ENCODE measurements at places on chromosomes 6 and 20.
A peak's percentile ranks its signal among the peaks of the same experiment; 100 is the strongest.

- no peak for DNase-seq
Observed at GRCh38 chr6:33418690-33419291, 884 bp upstream of the CUTA start.

GRCh38 chr6:13156381-13156780 is 172.0 kb downstream of the TBC1D7 start:
- no peak for DNase-seq

DNA sequence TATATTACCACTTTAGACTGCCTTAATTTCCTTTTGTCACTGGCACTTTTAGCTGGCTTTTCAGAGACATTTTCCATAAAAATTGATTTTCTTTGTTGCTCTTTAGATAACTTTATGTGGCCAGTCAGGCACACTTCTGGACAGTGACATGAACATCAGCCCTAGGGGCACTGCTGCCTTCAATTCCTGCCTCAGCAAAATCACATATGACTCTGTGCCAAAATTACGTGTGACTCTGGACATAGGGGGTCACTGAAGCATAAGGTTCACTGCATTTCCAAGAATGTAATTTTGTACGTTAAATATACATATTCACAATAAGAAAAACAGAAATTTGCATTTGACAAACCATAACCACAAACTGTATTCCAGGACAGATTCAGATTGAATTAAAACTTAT is 66.5 kb downstream of the ESF1 start:
- DNase-seq = no peak

DNA sequence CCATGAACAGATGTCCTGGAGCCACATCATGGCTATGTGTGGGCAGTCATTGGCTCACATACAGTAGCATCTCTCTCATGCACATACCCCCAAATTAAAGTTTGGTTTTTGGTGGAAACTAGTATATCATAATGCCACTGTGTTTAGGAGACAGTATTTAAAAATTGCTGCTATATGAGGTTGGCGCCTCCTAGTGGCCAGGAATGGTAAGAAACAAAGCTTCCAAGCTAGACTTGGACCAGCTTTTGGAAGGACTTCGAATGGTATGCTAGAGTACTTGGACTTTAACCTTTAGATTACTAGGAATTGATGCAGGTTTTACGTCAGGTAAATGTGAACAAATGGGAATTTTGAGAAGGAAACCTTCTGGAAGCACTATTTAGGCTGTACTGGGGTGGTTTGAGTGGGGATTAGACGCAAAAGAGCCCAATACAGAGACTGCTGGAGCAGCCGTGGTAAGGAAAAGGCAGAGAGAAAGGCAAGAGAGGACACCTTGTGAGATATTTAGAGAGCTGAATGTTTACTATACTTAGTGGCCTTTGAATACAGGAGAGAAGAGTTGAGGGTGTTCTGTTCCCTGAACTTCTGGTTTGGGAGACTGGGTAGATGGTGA is 23.8 kb downstream of the PRSS35 start:
- DNase-seq = no peak

- no peak for DNase-seq
Observed at GRCh38 chr6:88609983-88610382, 353.4 kb downstream of the RNGTT start.

- DNase-seq = no peak
Observed at GRCh38 chr20:38303908-38304379, at the start of gene BPI. TSS of gene BPI (plus strand) at chr20:38304156. CDS start at chr20:38304224, 68 bp downstream.

DNA sequence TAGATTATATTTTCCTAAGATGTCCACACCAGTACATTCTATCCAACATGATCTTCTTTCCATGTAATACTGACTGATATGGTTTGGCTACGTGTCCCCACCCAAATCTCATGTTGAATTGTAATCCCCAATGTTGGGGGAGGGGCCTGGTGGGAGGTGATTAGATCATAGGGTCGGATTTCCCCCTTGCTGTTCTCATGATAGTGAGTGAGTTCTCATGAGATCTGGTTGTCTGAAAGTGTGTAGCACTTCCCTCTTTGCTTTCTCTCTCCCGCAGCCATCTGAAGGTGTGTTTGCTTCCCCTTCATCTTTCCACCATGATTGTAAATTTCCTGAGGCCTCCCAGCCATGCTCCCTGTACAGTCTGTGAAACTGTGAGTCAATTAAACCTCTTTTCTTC is 12.2 kb upstream of the HBS1L start:
- no peak for DNase-seq

DNA sequence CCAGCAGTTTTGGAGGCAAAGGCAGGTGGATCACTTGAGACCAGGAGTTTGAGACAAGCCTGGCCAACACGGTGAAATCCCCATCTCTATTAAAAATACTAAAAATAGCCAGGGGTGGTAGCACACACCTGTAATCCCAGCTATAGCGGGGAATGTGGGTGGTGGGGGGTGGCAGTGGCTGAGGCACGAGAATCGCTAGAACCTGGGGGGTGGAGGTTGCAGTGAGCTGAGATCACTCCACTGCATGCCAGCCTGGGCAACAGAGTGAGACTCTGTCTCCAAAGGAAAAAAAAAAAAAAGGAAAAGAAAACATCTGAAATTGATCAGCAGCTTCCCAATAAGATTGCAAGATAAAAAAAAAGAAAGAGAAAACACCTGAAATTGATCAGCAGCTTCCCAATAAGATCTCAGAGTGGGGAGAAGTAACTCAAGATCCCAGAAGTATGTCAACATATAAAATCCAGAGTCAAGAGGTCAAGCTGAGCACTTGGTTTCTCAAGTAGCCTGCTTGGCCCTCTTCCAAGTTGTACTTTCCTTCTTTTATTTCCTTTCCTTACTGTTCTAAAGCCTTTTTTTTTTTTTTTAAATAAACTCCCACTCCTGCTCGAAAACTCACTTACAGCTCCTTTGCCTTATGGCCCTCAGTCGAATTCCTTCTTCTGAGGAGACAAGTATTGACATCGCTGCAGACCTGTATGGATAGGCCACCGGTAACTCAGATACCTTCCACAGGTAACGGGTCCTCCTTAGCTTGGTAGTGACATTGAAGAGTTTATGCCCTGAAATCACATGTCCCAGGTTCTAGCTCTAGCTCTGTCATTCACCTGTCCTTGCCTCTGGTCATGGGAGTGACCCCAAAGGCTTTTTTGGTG is 368.5 kb upstream of the SYNCRIP start:
- DNase-seq = no peak

GRCh38 chr6:33787954-33788693 is 806 bp downstream of the LEMD2 start:
- DNase-seq = no peak

GRCh38 chr6:113648698-113649097 is 208.4 kb upstream of the MARCKS start:
- DNase-seq = no peak

- no peak for DNase-seq
Observed at GRCh38 chr6:17869010-17869752, 118.3 kb downstream of the KIF13A start.

GRCh38 chr6:91926827-91927226 is 1340.0 kb upstream of the MAP3K7 start:
- no peak for DNase-seq

DNA sequence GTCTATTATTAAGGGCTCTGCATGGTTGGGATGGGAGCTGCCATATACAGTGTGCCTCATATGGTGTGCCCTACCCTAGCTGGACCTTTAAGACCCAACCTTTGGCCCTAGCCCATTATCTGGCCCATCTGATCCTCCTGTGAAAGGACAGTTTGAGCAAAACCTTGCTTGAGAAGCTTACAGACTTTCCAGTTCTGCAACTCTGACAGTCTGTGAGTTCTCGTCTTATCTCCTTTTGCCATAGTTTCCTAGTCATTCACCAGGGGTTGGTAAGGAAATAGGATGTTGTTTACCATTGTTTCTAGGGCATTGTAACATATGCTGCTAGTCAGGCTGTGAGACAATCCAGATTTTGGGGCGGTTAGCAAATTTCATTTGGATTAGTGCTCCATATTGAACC is 17.2 kb downstream of the CTNNBL1 start:
- no peak for DNase-seq

GRCh38 chr20:16517946-16518783 is 55.1 kb downstream of the KIF16B start:
- DNase-seq = no peak

DNA sequence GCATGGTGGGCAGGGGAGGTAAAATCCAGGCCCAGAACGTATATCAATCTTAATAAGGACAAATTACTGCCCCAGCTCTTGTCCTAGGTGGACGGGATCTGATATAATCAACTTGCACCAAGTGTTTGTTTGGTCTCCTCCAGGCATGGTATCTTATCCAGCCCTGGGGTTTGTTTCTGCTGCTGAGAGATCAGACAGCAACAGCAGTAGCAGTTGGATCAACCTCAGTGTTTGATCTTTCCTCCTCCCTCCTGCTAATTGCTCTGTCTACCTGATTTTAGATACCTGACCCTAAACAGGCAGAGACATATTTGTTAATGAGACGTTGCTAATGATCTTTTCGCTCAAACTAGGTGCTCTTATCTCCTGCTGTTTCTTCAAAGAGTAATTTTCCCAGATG is 100.4 kb upstream of the BACH2 start:
- no peak for DNase-seq

GRCh38 chr6:89034586-89035251 is 45.8 kb upstream of the PNRC1 start:
- peak; percentile 53 for DNase-seq

- DNase-seq = peak; percentile 7
Observed at GRCh38 chr20:8183526-8183925, 51.5 kb downstream of the PLCB1 start.

- DNase-seq = no peak
Observed at GRCh38 chr6:170005665-170006064, 254.2 kb downstream of the ERMARD start.

DNA sequence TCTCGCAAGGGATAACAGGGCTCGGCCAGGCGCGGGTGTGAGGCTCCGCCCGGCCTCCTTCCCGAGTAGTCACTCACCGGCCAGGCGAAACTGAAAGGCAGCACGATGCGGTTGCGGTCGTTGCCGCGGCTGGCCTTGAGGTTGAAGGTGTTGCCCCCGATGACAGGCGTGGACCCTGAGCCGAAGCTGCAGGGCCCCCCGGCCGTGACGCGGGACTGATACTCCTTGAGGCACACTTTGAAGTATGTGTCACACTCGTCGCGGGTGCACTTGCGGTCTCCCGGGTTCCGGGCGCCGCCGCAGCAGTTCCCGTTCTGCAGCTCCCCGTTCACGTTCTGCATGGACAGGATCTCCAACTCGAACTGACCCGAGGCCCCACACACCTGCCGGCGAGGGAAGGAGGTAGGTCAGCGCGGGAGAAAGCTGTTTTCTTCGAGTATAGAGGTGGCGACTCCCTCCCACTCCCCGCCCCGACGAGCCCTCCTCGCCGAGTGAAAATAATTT is 1.1 kb downstream of the JAG1 start:
- no peak for DNase-seq

DNA sequence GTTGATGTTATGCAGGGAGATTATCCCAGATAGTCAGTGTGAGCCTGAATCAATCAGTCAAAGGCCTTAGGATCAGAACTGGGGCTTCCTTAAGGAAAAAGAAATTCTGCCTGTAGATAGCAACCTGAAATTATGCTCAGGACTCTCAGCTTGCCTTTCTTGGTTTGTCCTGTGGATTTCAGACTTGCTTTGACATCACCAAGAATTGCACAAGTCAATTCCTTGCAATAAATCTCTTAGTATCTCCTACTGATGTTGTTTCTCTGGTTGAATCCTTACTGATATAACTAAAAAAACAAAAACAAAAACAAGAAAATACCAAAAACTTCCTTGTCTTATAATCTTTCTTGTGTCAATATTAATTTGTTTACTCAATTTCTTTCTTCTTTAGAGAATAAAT is 258.9 kb upstream of the TCF21 start:
- DNase-seq = no peak

DNA sequence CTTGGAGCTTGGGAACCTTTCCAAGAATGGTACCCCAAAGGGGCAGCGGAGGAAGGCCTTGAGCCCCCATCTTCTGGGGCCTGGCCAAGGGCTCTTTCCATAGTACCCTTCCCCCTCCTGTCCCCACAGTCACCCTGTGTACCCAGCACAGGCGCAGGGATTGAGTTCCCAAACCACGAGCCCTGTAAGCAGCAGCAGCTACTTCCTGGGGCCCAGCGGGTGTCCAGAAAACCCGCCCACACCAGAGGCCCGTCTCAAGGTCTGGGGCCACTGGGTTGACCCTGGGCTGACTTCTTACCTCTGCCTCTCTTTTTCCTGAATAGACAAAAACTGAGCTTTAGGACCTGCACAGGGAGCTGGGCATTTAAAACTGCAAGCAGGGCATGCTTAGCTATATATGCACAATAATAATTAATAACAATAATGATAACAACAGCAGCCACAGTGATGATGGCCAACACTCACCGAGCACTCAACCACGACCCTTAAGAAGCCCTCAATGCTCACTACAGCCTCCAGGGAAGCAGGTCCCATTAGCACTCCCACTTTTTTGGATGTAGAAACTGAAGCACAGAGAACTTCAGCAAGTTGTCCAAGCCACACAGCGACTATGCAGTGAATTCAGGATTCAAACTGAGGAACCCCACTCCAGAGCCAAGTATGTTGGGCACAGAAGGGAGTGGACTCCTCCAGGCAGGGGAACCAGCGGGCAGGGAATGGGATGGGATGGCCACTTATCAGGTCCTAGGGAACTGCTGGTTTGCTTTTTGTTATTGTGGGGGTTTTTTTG is 14.5 kb downstream of the NOL4L start:
- no peak for DNase-seq

DNA sequence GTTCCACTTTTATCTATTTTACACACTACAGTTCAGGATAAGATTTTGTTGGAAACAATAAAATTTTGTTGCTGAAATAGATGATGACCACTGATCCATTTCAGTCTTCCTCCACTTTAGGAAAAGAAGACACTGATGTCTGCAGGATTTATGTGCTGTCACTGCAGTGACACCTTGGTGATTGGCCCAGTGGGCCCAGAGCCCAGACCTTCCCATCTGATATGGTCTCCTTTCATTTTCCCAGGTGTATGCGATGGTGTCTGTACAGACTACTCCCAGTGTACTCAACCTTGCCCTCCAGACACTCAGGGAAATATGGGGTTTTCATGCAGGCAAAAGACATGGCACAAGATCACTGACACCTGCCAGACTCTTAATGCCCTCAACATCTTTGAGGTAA is 19.6 kb upstream of the ADGRF4 start:
- DNase-seq = no peak

- no peak for DNase-seq
Observed at GRCh38 chr6:54353975-54354374, 45.7 kb downstream of the TINAG start.

GRCh38 chr20:4216142-4216735 is 200.9 kb upstream of the RNF24 start:
- peak; percentile 76 for DNase-seq

- no peak for DNase-seq
Observed at GRCh38 chr20:58233881-58234528, 5.6 kb upstream of the ANKRD60 start.

- no peak for DNase-seq
Observed at GRCh38 chr6:80886475-80886874, 780.0 kb downstream of the BCKDHB start.

GRCh38 chr6:31898383-31899011 is 999 bp upstream of the EHMT2 start:
- DNase-seq = no peak

GRCh38 chr6:132934496-132934895 is 120.1 kb downstream of the RPS12 start:
- peak; percentile 37 for DNase-seq
